ENCODE measurements at places on chromosomes 1 and 21.

GRCh38 chr1:7302873-7303272 lies 468.2 kb upstream of the VAMP3 start:
- DNase-seq: no peak

- no peak for DNase-seq
Observed at GRCh38 chr1:15290382-15290781, 43.4 kb downstream of the FHAD1 start.

DNA sequence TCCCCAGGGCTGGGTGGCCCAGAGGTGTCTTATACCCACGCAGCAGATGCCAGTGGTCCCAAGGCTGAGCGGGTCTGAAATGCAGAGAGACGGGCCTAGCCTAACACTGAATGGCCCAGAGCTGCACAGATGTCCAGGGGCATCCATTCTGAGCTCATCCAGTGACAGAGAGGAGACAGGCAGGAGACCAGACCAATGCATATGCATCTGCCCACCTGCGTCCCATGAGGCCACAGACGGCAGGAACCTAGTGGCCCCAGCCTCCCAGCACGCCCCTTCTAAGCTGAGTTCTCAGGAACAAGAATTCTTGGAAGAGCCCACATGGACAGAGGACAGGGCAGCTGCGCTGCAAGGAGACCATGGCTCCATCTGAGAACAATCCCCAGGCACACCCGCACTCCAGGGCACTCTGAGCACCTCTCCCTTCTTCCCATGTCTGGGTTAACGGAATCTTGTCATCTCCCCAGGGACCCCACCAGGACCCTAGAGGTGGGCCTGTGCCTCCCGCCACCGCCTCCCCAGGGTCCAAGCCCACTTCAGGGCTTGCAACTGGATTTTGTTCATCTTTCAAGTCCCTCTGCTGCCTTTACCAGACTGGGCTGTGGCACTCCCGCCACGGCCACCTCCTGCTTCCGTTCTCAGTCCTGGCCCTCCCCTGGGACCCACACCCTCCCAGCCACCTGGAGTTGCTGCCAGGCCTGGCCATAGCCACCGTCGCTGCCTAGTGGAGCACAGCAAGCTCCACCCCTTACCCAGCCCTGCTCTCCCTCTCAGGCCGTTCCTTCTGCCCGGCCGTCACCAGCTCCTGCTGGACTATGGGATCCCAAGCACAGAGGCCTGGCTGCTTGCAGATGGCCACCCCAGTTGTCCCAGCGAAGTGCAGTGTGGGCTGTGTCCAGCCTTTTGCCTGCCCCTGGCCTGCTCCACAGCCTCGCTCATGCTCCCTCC lies 3.3 kb downstream of the WNT3A start:
- no peak for DNase-seq

GRCh38 chr1:230326971-230327891 lies 98.9 kb downstream of the PGBD5 start:
- no peak for DNase-seq

DNA sequence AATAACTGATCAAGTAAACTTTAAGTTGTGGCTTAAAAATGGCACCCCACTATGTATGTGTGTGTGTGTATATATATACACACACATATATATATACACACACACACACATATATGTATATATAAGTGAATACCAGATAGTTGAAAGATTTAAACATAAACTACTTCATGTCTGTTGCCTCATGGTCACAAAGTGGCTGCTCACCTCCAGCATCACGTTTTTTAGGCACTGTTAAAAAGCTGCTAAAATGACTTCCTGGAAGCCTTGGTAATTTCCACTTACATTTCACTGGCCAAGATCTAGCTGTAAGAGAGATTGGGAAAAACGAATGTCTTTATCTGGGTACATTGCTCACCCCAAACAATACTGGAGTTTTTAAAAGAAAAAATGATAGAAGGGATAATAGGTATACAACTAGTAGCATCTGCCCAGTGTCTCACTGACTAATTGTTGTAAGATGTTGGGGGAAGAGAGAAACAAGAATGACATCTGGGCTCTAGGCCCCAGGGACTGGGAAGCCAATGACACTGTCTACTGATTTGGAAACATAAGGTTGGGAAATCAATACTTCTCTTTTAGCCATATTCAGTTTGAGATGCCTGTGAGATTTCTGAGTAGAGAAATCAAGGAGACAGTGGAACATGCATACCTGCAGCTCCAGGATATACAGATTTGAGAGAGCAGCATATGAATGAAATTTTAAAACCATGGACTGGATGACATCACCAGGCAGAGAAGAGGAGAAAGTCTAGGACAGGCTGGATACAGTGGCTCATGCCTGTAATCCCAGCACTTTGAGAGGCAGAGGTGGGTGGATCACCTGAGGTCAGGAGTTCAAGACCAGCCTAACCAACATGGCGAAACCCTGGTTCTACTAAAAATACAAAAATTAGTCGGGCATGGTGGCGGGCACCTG lies 42.8 kb downstream of the CLDN14 start:
- no peak for DNase-seq

- DNase-seq: no peak
Observed at GRCh38 chr1:50048791-50049190, 25.0 kb upstream of the AGBL4 start.

- DNase-seq: no peak
Observed at GRCh38 chr1:204293605-204294337, 66.0 kb downstream of the PLEKHA6 start.
